IMR-90 (cell line): ENCODE measurements at places on chromosomes 7 and 10. TPM values are rescaled to one million over a fixed set of nuclear protein-coding genes. Genes with fewer than 3 reads are reported as not detected.

Gene RARRES2
- not detected in 2 replicates for total RNA-seq

Gene MINDY4
- 3.6 TPM in 2 replicates for total RNA-seq

GRCh38 chr7:3234851-3235250 lies 66.2 kb upstream of the SDK1 start:
- H3K36me3 ChIP-seq, result no peaks in the 10 kb centered on the region
- no peak overlapping the region for H3K27ac ChIP-seq
- peaks cover 1% of the 10 kb centered on the region; the same call in 1 of the 2 replicates for H3K27me3 ChIP-seq
- no peak for DNase-seq
- no peak overlapping the region for H3K4me3 ChIP-seq

GRCh38 chr7:2965301-2965700 lies 78.4 kb downstream of the CARD11 start:
- H3K36me3 ChIP-seq, result no peaks in the 10 kb centered on the region
- no peaks in the 10 kb centered on the region for H3K4me1 ChIP-seq
- H3K27me3 ChIP-seq, result 0 out of 2 replicates have a peak, but pooled peaks cover 1% of the 10 kb centered on the region

DNA sequence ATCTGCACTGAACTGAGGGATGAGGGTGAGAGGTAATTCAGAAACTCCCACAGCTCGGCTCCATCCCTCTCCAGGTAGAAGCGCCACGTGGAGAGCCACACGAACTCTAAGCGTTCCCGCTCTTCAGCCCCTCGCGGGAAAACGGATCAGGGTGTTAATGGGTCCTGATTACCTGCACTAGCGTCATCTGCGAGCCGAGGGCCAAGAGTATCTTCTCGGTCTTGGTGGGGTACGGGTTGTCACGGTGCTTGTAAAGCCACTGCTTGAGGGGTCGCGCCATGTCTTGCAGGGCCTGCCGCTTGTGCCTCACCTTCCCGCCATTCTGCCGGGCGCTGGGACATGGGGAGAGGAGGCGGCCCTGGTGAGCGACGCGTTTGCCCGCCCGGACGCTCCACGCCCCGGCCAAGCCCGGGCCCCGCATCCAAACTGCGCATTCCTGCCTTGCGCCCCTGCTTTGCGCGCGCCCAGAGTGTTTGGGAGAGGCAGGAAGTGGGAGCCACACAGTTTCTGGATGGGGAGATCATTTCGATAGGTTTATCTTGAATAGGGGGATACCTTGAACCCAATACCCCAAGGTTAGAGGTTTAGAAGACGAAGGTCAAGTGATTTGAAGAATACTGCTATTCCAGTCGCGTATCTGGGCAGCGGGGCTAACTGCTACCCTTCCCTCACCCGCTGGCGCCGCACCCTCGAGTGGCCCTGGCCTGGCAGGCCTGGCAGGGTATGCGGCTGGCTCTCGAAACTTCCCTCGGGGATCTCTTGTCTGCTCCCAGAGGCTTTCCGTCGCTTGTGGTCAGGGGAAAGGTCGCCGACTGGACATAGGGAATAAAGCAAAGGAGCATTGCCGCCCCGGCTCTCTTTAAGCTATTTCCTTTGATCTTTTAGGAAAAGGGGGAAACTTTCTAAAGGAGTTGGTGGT lies 4.2 kb downstream of the MKX start:
- no peak overlapping the region for H3K27ac ChIP-seq
- H3K27me3 ChIP-seq, result peaks cover 37% of the 10 kb centered on the region
- DNase-seq, result no peak
- H3K4me1 ChIP-seq, result peaks cover 3% of the 10 kb centered on the region; the same call in 1 of the 2 replicates

Gene PNLIPRP2
- not detected in 2 replicates for total RNA-seq

GRCh38 chr10:131726076-131726880 lies 174.5 kb upstream of the PPP2R2D start:
- no peaks in the 10 kb centered on the region for H3K4me1 ChIP-seq
- no peak overlapping the region for H3K27ac ChIP-seq
- no peak overlapping the region for H3K4me3 ChIP-seq
- no peaks in the 10 kb centered on the region for H3K36me3 ChIP-seq
- no peak for DNase-seq

Gene CHRM2
- total RNA-seq, result 144 and 184 TPM in 2 replicates
